ENCODE measurements at places on chromosomes 3 and 15.

- no peaks in the 10 kb centered on the region for H3K27me3 ChIP-seq
- H3K4me3 ChIP-seq: no peak overlapping the region
- H3K36me3 ChIP-seq: no peaks in the 10 kb centered on the region
- DNase-seq: no peak
- H3K27ac ChIP-seq: no peak overlapping the region
These were observed 70.4 kb upstream of the TAMM41 start for GRCh38 chr3:11917051-11917450.

- no peak for DNase-seq
- H3K27ac ChIP-seq: no peak overlapping the region
- H3K4me3 ChIP-seq: no peak overlapping the region
- H3K4me1 ChIP-seq: peaks cover 8% of the 10 kb centered on the region
- no peaks in the 10 kb centered on the region for H3K36me3 ChIP-seq
- H3K27me3 ChIP-seq: no peaks in the 10 kb centered on the region
These were observed 130.2 kb downstream of the FILIP1L start for GRCh38 chr3:99984139-99984538.

DNA sequence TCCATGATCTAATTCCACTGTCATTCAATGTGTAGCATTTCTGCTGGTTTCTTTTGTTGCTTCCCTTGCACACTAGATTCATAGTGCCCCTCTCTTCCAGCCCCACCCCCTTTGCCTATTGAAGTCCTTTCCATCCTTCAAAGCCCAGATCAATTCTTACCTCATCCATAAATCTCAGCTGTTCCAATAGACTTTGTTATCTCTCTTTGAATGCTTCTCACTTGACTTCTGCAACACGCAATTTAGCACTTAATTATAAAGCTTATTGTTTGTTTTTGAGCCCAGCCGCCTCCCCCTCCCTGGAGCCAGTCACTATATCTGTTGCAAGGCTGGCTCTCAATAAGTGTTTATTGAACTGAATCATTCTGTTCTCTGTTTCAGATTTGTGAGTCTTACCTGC is 174.6 kb upstream of the TBL1XR1 start:
- H3K36me3 ChIP-seq: no peaks in the 10 kb centered on the region
- H3K27me3 ChIP-seq: no peaks in the 10 kb centered on the region
- H3K4me1 ChIP-seq: peaks cover 6% of the 10 kb centered on the region
- H3K4me3 ChIP-seq: no peak overlapping the region
- H3K27ac ChIP-seq: no peak overlapping the region

DNA sequence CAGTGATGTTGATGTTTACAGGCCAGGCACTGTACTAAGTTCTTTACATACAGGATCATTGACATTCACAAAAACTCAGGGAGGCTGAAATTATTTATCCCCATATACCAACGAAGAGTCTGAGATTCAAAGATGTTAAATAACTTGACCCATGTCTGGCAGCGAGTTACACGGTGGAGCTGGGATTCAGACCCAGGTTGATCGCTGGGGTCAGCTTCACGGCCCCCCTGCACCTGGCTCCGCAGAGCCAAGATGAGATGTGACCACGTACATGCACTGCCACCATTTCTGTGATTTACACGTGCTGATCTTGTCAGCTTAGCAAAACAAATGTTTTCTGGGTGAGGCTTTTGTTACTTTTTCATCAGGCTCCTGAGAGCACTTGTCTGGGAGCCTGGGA is 109.8 kb downstream of the EEFSEC start:
- no peaks in the 10 kb centered on the region for H3K36me3 ChIP-seq
- H3K4me1 ChIP-seq: no peaks in the 10 kb centered on the region
- no peak for DNase-seq
- H3K27ac ChIP-seq: no peak overlapping the region

- DNase-seq: no peak
- H3K4me1 ChIP-seq: no peaks in the 10 kb centered on the region
- no peak overlapping the region for H3K27ac ChIP-seq
- H3K27me3 ChIP-seq: peaks cover 4% of the 10 kb centered on the region
- H3K4me3 ChIP-seq: no peak overlapping the region
- no peaks in the 10 kb centered on the region for H3K36me3 ChIP-seq
These were observed 16.1 kb downstream of the CLEC3B start for GRCh38 chr3:45042162-45042561.

DNA sequence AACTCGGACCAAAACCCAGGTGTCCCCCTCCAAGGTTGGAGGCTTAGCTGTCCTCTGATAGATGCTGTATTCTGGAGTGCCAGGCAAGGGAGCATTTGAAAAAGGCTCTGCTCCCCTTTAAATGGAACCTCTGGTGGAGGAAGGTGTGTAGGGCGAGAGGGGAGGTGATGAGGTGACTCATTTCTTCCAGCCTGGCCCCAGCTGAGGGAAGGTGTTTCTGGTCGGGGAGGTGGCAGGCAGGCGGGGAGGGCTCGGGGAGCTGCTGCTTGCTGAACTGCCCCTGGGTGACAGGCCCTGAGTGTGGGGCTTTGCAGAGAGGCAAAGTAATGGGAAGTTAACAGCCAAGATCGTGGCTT is 18.8 kb downstream of the PSTPIP1 start:
- no peaks in the 10 kb centered on the region for H3K27me3 ChIP-seq
- DNase-seq: no peak
- no peak overlapping the region for H3K27ac ChIP-seq

- no peaks in the 10 kb centered on the region for H3K27me3 ChIP-seq
- DNase-seq: no peak
- no peaks in the 10 kb centered on the region for H3K4me1 ChIP-seq
- no peaks in the 10 kb centered on the region for H3K36me3 ChIP-seq
- H3K27ac ChIP-seq: no peak overlapping the region
- H3K4me3 ChIP-seq: no peak overlapping the region
These were observed 50.1 kb downstream of the SUMF1 start for GRCh38 chr3:4416961-4417360.

GRCh38 chr3:105365391-105366325 is 1.1 kb upstream of the ALCAM start:
- peak overlapping the region; percentile 69 for H3K4me3 ChIP-seq
- H3K27me3 ChIP-seq: no peaks in the 10 kb centered on the region
- H3K36me3 ChIP-seq: no peaks in the 10 kb centered on the region
- peaks cover 12% of the 10 kb centered on the region for H3K4me1 ChIP-seq
- peak; percentile 50 for DNase-seq

- H3K27me3 ChIP-seq: peaks cover 24% of the 10 kb centered on the region
These were observed 60.6 kb upstream of the RYK start for GRCh38 chr3:134311265-134311664.

- peaks cover 36% of the 10 kb centered on the region for H3K4me1 ChIP-seq
- peak overlapping the region; percentile 52 for H3K27ac ChIP-seq
These were observed 75.3 kb upstream of the LEKR1 start for GRCh38 chr3:156750874-156751245.

DNA sequence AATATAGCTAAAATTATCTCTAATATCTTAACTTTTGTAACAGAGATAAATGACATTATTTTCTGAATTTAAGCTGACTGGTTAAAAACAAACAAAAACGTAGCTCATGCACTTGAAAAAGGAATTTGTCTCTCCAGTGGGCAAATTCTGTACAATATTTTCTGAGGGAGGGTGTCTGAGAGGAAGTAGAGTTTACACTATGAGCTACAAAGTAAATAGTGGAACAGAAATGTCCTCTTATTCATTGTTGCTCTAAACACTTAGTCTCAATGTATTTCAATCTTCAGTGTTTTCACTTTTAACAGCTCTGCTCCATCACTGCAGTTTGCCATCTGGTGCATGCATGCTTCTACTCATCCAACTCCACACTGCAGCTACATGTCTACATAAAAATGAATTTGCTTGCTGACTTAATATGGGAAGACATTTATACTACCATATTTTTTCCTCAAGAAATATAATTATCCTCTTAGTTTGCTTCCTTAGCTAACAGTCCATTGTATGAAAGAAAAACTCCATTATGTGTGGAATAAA is 817.4 kb upstream of the LMCD1 start:
- no peak overlapping the region for H3K4me3 ChIP-seq
- no peak overlapping the region for H3K27ac ChIP-seq
- no peaks in the 10 kb centered on the region for H3K27me3 ChIP-seq

DNA sequence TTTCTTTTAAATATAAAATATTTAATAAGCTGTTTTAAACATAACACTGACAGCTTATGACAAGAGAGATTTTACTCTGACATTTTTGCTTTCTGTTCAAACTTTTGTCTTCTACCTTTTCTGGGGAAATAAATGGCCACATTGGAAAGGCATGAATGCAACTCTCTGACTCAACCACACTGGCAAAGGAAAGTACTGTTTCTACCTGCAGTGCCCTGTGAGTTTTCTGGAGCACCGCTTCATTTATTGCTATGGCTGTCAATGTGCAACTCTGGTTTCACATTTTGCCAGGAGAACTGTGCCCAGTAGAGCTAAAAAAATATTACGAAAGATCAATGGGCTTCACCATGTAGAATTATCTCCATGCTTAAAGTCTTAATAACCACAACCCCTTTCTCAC is 15.1 kb downstream of the PDZRN3 start:
- DNase-seq: no peak
- H3K36me3 ChIP-seq: no peaks in the 10 kb centered on the region
- no peaks in the 10 kb centered on the region for H3K27me3 ChIP-seq
- H3K27ac ChIP-seq: no peak overlapping the region
- H3K4me3 ChIP-seq: no peak overlapping the region
- H3K4me1 ChIP-seq: peaks cover 3% of the 10 kb centered on the region

GRCh38 chr15:32856753-32857152 is 138.9 kb downstream of the GREM1 start:
- peaks cover 18% of the 10 kb centered on the region for H3K4me1 ChIP-seq
- no peaks in the 10 kb centered on the region for H3K36me3 ChIP-seq
- DNase-seq: no peak
- no peaks in the 10 kb centered on the region for H3K27me3 ChIP-seq
- no peak overlapping the region for H3K27ac ChIP-seq

DNA sequence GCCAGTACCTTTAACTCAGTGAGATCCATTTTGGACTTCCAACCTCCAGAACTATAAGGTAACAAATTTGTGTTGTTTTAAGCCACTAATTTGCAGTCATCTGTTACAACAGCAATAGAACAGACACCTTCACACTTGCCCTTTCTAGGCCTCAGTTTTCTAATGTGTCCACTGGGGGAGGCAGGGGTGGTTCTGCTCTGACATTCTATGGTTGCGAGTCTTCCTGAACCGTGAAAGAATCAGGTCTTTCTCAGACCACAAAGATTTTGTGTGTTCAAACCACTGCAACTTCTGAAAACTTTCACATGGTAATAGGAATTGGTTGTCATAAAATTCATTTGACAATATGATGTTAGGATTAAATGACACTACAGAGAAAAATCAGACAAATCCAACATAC is 26.8 kb upstream of the CSTA start:
- no peaks in the 10 kb centered on the region for H3K4me1 ChIP-seq
- H3K36me3 ChIP-seq: no peaks in the 10 kb centered on the region
- no peaks in the 10 kb centered on the region for H3K27me3 ChIP-seq
- H3K4me3 ChIP-seq: no peak overlapping the region
- H3K27ac ChIP-seq: no peak overlapping the region

- H3K27me3 ChIP-seq: no peaks in the 10 kb centered on the region
- no peaks in the 10 kb centered on the region for H3K4me1 ChIP-seq
- DNase-seq: no peak
- H3K4me3 ChIP-seq: no peak overlapping the region
These were observed 16.0 kb upstream of the RAD18 start for GRCh38 chr3:8979262-8979661.

GRCh38 chr3:50603261-50604109 is 8.1 kb downstream of the CISH start:
- no peak for DNase-seq
- no peaks in the 10 kb centered on the region for H3K4me1 ChIP-seq
- no peaks in the 10 kb centered on the region for H3K27me3 ChIP-seq
- no peak overlapping the region for H3K27ac ChIP-seq
- H3K4me3 ChIP-seq: no peak overlapping the region

GRCh38 chr3:87161013-87161412 is 66.1 kb upstream of the CHMP2B start:
- no peaks in the 10 kb centered on the region for H3K27me3 ChIP-seq
- no peak overlapping the region for H3K4me3 ChIP-seq
- no peak for DNase-seq
- peaks cover 13% of the 10 kb centered on the region for H3K4me1 ChIP-seq

- H3K4me1 ChIP-seq: peaks cover 28% of the 10 kb centered on the region
- H3K27ac ChIP-seq: no peak overlapping the region
- no peak overlapping the region for H3K4me3 ChIP-seq
These were observed 227.7 kb upstream of the ST8SIA2 start for GRCh38 chr15:92166029-92166428.

DNA sequence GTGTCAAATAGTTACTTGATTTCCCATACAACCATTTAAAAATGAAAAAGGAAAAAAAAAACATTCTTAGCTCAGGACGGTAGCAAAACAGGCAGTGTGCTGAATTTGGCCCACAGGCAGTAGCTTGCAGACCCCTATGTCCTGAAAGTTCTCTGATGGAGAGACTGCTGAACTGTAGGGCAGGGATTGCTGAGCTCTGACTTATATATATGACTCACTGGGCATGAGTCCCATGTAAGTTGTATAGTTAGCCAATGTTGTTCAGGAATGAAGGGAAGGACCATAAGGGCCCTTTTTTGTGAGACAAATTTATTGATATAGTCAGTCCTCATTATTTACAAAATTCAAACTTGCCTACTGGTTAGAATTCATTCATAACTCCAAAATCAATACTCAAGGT is 36.9 kb upstream of the FRMD4B start:
- H3K27ac ChIP-seq: no peak overlapping the region
- H3K36me3 ChIP-seq: no peaks in the 10 kb centered on the region
- H3K27me3 ChIP-seq: no peaks in the 10 kb centered on the region
- peaks cover 8% of the 10 kb centered on the region for H3K4me1 ChIP-seq

DNA sequence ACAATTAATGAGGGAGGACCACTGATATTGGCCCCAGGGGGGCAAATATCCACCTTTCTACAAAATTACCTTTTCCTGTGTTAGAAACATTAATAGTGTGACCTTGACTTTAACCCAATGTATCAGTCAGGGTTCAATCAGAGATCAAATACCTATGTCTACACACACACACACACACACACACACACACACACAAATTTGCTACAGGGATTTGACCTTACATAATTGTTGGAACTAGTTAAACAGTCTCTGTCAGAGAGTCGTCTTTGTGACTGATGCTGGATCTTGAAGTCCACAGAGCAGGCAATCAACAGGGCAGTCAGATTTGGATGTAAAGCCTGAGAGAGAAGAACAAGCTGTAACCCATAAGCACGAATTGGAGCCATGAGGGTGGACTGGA is 32.5 kb downstream of the TM4SF4 start:
- H3K27me3 ChIP-seq: no peaks in the 10 kb centered on the region
- DNase-seq: no peak
- H3K4me3 ChIP-seq: no peak overlapping the region
- H3K27ac ChIP-seq: no peak overlapping the region

DNA sequence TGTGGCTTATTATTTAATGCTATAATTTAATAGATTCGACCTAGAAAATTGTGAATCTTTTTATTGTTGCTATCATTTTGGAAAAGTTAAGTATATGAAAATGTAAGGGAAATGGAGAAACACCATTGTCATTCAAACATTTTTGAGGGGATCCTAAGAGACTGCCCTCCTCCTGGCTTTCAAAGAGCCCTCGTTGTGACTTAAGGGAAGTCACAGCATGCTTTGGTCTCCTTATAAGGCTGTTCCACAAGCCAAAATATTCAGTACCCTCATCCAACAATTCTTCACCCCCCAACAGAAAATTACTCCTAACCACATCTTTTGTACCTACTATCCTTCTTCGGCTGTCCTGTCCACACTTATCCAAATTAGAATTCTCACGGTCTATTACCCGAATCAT is 140.2 kb downstream of the GBE1 start:
- no peak overlapping the region for H3K4me3 ChIP-seq
- no peaks in the 10 kb centered on the region for H3K36me3 ChIP-seq
- peaks cover 3% of the 10 kb centered on the region for H3K4me1 ChIP-seq
- H3K27ac ChIP-seq: no peak overlapping the region

- H3K27me3 ChIP-seq: no peaks in the 10 kb centered on the region
- no peaks in the 10 kb centered on the region for H3K4me1 ChIP-seq
- H3K4me3 ChIP-seq: no peak overlapping the region
- no peaks in the 10 kb centered on the region for H3K36me3 ChIP-seq
- H3K27ac ChIP-seq: no peak overlapping the region
These were observed 15.2 kb upstream of the ICE2 start for GRCh38 chr15:60494108-60494507.
